Glutamatergic neuron (in vitro differentiated cells): ENCODE measurements at places on chromosomes 2 and 18.
A peak's percentile ranks its signal among the peaks of the same experiment; 100 is the strongest.

GRCh38 chr2:205845446-205845845, 163.1 kb downstream of the NRP2 start:
- DNase-seq = no peak

- DNase-seq = no peak
Measured at GRCh38 chr2:57711991-57712390, 334.6 kb upstream of the VRK2 start.

- DNase-seq = no peak
Measured at GRCh38 chr2:196113061-196113974, 44.7 kb upstream of the DNAH7 start.

- no peak for DNase-seq
Measured at GRCh38 chr2:23169896-23170295, 215.1 kb upstream of the KLHL29 start.

DNA sequence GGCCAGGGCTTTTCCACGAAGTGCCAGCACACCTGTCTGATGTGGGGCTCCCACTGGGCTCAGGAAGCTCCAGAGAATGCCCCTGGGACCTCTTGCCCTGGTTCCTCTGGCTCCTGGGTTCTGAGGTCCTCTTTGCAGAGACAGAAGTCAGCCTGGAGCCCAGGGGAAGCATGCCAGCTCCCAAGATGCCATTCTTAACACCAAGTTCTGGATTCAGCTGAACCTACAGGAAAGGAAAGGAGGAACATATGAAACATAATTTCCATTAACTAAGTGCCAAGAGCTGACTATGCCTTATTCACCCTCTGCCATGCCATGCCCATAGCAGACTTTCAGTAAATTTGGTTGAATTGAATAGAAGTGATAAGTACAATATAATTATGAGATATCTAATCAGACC, 21.9 kb downstream of the FAM124B start:
- DNase-seq = no peak

DNA sequence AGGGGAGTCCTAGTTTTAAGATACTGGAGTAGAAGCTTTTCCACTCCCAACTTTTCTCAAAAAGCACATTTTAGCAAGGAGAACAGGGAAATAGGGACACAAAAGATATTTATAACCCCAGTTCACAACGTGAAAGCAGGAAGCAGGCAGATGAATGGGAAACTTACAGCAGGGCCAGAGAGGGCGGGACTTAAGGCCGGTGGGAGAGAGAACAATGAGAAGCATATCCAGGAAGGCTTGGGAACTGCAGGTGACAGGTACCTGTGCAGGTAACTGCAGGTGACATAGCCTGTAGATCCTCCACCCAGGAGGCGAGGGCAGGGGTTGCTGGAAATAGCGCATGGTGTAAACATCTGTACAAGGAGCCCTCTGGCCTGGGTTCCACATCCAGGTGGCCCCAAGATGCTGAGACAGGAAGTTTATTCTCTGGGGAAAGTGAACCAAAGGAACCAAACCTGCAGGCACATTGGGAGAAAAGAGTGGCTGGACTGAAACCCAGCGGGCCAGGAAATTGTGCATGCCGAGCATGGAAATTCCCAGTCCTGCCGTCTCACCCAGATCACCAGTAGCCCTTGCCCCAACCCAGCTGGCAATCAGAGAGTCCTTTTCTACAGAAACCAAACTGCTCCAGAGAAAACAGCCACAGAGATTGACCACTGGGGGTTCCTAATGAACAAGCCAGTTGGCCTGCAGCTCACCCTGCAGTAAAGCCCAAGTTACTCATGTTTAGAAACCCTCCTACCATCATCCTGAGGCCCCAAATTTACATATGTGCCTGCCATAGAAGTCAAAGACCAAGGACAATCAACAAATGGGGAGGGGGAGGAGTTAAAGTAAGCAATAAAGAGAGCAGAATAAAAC, 24.3 kb upstream of the COL6A3 start:
- no peak for DNase-seq

- no peak for DNase-seq
Measured at GRCh38 chr2:121038031-121038430, 247.0 kb downstream of the TFCP2L1 start.

DNA sequence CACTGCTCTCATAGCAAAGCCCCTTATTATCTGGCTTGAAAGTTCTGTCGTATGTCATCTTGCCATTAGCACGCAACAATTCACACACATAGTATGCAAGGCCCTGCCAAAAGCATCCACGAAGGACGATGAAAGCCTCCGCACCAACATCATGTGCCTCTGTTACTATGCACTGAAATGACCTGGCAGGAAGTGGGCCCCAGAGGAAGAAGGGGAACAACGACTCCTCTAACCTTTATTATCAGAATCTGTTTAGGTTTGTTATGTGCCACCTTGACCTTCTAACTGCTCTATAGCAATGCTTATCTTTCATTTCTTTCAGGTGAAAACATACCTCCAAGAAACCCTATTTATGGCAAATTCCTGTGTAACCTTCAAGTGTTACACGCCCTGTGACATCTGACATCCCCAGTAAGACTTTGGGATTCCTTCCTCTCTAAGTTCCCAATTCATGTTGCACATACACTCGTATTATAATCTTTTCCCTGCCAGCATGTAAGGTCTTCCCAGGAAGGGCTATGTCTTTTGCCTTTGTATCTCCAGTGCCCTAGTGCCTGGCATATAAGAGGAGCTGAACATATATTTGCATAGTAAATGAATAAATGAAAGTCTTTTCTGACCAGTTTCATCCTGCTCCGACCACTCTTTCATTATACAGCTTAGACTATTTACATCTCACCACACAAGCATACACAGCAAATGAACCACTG, 7.0 kb upstream of the NDUFV2 start:
- DNase-seq = no peak

GRCh38 chr2:117720765-117721164, 93.7 kb upstream of the DDX18 start:
- DNase-seq = no peak

GRCh38 chr2:235445116-235445515, 48.7 kb upstream of the AGAP1 start:
- no peak for DNase-seq

GRCh38 chr2:209473930-209474419, 50.1 kb downstream of the MAP2 start:
- DNase-seq = no peak

- DNase-seq = no peak
Measured at GRCh38 chr2:234478121-234478858, 18.6 kb downstream of the ARL4C start.

GRCh38 chr18:36066001-36066400, 1.4 kb downstream of the RPRD1A start:
- no peak for DNase-seq

DNA sequence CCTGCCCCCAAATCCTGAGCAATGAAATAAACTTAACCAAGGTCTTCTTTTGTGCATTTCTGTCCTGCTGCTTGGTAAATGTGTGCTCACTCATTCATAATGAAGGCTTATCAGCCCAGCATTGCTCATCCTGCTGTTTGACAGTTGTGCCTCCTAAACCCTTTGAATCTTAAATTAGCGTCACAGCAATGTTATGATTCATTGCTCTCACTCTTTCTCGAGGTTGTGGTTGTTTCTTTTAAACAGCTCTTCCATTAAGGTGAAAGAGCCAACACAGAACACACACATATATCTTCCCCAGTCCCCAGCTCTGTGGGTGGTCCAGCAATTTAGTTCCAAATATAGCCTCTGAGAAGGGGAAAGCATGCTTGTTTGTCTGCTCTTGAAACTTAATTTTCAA, 84.0 kb downstream of the EVA1A start:
- no peak for DNase-seq

DNA sequence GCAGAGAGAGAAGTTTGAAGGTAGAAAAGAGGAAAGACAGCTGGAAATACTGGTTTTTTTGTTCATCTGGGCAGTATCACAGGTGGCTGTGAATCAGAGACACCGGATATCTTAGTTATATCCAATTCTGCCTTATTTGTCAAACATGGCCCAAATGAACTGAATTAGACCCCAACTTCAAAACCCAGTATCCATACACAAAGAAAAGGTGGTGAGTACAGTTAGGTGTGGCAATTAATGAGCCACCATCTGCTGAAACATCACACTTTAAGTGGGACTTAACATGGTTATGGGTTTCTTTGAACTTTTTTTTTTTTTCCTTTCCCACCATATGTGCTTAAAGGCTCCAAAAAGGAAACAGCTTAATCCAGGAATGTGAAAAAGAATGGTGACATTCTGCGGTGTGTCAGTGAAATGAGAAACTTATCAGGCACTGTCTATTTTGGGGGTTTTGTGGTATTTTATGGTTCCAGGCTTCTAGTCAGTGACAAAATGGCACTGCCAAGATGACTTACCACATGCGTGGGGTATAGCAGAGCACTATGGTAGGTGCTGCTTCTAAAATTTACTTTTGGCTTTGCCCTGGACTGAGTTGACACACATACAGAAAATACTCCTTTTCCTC, 5.0 kb upstream of the TMEM178A start:
- no peak for DNase-seq

GRCh38 chr18:68469049-68469625, 245.8 kb downstream of the TMX3 start:
- DNase-seq = no peak

- DNase-seq = no peak
Measured at GRCh38 chr18:59011289-59011688, 128.4 kb upstream of the SEC11C start.

GRCh38 chr18:43680096-43680495, 402.8 kb upstream of the SYT4 start:
- no peak for DNase-seq

- no peak for DNase-seq
Measured at GRCh38 chr2:5524551-5524950, 167.6 kb upstream of the SOX11 start.

GRCh38 chr2:226447338-226448300, 352.0 kb downstream of the IRS1 start:
- DNase-seq = no peak

- no peak for DNase-seq
Measured at GRCh38 chr2:177680866-177681712, 288.5 kb downstream of the AGPS start.

- no peak for DNase-seq
Measured at GRCh38 chr2:42567364-42567763, 1.1 kb upstream of the MTA3 start.

DNA sequence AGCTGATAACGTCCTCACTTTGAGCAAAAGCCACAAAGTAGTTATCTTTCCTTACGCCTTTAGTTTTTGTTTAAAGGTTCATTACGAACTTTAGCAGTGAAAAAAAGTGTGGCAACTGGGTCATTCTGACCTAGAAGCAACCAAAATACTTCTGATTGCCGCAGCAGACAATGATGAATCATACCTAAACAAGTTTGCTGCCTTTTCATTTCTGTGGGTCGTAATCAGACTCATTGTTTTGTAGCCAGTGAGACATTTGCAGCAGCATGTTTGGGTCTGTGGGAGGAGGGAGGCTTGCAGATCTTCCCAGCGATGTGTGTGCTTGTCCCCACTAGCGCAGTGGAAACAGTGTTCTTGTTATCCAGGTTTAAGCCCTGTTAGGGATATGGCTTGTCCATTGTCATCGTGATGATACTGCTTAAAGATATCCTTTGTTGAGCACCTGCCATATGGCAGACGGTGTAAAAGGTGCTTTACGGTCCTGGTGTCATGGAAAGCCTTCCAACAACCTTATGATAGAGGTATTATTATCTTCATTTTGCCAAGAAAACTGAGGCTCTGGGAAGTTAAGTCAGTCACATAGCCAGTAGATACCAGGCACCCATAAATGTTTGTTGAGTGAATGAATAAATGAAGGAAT, 1.3 kb upstream of the GREB1 start:
- DNase-seq = no peak

- peak; percentile 55 for DNase-seq
Measured at GRCh38 chr2:225041851-225042799, at the start of gene DOCK10. TSS of gene DOCK10 (minus strand) at chr2:225042468. CDS start at chr2:225042374, 94 bp downstream.

DNA sequence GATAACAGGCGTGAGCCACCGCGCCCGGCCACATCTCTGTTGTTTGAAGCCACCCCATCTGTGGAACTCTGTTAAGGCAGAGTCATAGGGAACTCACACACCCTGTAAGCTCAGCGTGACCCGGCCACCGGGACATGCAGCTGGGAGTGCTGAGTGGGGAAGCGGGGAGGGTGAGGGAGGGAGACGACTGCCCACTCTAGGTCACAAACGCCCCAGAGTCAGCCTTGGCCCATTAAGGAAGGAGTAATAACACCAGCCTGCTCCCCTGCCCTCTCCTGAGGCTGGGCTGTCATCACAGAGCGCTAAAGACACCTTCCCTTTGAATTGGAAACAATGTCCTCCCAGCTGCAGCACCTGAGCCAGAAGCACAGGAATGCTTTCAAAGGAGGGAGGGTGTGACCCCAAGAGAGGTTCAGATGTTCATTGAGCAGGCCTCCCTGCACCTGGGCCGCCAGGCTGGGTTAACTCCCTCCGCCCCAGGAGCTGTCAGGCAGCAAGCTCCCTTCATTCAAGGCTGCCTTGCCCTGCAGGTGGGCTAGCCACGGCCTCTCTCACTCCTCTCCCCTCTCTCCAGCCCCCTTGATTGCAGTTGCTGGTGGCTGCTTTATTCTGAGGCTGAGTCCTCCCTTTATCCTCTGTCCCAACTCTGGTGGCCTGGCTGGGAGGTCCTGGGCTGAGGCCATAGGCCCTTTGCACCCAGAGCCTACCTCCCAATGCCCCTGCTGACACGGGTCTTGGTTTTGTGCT, 77.2 kb upstream of the HPCAL1 start:
- no peak for DNase-seq

DNA sequence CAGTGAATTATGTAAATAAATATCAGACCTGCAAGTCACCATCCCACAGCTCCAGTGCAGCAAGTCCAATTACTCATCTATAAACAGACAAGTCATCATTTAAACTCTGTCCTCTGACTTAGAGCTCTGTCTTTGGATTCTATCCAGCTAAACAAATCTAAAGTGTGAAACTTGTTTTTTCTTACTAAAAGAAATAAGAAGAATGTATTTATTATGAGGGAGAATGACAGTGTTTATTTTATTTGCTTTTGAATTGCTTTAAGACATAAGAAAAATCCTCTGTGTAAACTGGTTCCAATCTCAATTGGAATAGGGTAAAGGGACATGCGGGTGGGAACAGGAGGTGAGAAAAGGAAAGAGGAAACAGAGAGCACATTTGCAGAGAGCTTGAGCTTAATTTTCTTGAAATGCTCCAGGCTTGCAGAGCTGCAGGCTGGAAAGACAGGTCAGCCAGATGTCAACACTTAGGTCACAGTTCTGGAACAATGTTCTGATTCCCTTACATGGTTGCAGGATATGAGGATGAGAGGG, 355.8 kb downstream of the MEIS1 start:
- no peak for DNase-seq

DNA sequence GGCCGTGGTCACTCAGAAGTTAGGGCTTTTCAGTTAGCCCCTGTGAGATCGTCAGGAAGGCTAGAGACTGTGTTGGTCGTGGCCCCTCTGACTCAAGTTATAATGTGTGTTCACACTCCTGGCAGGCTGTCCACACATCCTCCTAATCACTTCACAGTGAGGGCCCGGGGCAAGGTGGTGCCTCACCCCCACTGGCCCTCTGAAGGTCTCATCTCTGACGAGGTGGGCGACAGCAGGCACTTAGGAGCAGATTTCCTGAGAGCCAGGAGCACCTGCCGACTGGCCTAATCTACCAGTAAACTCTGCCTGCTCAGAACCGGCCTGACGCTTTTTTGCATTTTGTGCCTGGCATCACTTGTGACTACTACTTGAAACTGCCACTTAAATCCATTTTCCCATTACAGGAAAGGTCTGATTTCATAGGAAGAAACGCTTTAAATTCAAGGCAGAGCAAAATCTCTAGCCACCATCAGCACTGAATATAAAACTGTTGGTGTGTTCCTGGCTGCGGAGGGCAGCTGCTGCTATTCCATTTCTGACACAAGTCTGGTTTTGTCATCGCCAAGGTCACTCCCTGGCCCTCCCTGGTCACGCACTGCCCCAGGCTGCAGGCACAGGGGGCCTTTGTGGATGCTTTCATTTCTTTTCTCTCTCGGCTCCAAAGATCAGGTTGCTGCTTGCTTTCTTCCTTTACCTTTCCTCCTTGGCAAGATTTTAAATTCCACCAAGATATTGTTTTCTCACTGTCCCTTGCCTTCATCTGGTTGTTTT, 48.0 kb downstream of the RAB12 start:
- no peak for DNase-seq
